ENCODE measurements at places on chromosomes 3 and 15.

DNA sequence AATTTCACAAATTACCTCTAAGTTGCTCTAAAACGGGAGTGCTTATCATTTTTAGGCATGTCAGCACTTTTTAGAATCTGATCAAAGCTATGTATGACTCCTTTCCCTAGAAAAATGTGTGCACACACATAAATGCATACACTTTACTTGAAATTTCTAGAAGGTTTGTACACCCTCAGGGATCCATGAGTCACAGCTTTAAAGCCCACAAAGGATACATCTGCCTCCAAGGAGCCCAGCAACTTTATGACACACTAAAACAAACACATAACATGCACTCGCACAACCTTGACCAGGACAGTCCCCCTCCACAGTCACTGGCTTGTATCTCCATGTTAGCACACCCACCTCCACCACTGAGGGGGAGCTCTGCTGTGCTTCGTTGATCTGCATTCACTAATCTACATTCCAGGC is 722.0 kb upstream of the CFAP20DC start:
- DNase-seq: no peak

DNA sequence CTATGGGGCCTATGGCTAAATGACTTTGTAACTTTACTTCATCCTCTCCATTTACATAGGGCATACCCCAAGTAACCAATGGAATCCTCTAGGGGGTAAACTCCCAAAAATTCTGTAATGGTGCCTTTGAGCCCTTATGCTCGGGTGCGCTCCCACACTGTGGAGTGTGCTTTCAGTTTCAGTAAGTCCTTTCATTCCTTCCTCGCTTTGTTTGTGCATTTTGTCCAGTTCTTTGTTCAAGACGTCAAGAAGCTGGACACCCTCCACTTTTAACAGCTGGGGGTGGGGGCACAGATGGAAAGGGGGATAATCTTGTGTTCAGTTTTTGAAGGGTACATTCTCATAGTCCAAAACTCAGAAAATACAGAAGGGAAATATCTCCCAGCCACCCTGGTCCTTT is 84.4 kb upstream of the C2CD4B start:
- no peak for DNase-seq

GRCh38 chr3:37625690-37626360 is 235.9 kb upstream of the CTDSPL start:
- no peak for DNase-seq

DNA sequence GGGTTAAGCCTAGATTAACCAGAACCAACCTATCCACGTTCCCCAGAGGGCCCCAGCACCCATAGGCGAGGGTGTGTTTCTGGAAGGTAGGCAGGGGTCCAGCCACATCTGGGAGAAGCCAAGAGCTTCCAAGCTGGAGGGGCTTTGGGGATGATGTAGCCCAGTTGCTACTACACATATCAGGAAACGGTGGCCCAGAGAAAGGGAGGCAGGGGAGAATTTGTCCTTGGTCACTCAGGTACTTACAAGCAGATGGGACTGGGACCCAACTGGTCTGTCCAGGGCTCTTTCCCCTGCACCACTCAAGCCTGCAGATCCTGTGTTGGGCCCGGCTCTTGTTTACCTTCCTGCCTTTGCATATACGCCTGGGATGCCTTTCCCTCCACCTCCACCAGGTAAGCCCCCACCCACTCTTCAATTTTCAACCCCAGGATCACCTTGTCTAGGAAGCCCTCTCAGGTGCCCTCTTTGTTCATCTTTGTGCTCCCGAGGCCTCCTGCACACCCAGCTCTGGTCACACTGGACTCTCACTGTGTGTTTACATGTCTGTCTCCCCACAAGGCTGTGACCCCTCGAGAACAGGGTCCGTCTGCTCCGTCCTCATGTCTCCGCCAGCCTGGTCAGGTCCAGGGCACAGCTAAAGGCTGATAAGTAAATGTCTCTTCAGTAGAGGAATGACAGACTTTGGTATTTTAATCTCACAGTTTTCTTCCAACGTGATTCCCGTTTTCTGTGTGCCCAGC is 204.4 kb upstream of the LINGO1 start:
- no peak for DNase-seq

DNA sequence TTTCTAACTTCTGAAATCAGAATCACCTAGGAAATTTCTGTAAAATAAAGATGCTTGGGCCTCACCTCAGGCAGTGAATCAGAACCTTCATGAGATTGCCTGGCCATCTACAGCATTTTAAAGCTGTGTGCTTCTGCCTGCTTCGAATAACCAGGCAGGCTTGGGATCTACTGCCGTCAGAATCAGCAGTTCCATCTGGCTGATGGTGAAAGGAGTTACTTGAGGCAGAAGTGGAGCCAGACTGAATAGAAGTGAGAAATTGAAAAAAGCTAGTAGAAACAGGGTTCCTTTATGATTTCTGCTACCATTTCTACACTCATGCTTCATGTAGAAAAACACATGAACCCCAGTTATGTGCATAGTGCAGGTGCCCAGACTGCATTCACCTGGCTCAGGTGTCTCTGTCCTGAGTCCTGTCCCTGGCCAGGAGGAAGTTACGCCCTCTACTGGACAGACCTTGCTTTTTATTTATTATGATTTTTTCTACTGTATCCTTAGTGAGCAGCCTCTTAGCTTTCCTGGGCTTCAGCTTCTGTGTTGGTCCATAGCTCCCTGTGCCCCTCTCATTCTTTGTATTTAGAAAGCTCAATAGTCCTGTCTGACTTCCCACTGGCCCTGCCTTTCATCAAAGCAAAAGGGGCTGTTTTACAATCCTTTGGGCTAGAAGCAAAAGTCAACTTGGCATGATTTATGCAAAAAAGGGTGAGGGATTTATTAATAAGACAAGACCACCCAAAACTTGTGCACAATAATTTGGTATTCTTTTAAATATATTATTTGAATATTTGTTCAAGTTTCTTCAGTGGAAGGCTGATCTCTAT is 200.8 kb upstream of the GOLGA6L4 start:
- DNase-seq: no peak

GRCh38 chr3:171829841-171830517 is 13.2 kb upstream of the TMEM212 start:
- no peak for DNase-seq

DNA sequence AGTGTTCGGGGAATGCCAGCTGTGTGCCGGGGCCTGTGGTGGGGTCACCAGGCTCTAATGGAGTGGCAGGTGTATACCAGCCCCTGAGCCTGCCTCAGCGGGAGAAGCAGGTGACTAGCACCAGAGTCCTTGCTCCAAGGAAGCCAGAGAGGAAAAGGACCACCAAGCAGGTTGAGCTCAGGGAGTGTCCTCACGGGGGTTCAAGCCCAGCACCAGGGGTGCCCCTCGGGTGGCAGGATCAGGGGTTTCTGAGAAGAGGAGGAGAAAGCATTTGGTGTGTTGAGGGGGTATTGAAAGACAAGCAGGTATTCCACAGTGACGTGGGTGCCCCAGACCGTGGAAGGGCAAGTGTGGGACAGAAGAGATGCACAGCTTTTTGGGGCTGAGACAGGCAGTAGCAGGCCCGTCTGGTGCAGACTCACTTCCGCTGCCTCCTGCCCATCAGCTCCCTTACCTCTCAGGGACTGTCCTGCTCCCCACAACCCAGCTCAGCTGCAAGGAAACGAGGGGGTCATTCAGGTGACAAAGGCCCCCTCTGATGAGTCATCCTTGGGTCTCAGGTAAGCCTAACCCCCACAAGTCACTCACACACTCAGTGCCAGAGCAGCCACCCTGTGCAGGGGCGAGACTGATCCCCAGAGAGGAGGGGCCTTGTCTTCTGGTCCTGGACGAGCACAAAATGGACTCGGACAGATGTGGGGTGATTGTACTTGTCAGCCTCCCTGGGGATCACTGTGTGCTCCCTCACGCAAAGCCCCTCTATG is 21.4 kb upstream of the POC1A start:
- DNase-seq: no peak

Measured in activated CD4-positive, alpha-beta T cell treated with anti-CD3 and anti-CD28 coated beads, Interleukin-2, amount 50 U/mL, for 4 hours (primary cell).